ENCODE measurements at places on chromosomes 5 and 9.

- DNase-seq = no peak
Observed at GRCh38 chr5:134944630-134945029, 23.1 kb upstream of the CATSPER3 start.

DNA sequence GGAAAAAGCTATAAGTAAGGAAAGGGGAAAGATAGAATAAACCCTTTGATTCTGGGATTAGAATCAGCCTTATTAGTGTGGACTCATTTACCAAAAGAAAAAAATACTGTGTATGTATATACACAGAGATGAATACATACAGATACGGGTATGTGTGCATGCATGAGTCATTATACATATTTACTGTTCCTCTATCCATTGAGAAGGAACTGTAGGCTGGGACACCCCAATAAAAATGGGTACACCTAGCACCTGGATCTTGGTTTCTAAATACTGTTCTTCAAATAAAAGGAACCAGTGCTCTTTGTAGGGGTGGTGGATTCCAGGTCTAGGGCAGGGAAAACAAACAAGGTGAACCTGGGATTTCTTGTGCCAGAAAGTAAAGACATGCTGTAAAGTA is 48.3 kb downstream of the WHRN start:
- DNase-seq = no peak

DNA sequence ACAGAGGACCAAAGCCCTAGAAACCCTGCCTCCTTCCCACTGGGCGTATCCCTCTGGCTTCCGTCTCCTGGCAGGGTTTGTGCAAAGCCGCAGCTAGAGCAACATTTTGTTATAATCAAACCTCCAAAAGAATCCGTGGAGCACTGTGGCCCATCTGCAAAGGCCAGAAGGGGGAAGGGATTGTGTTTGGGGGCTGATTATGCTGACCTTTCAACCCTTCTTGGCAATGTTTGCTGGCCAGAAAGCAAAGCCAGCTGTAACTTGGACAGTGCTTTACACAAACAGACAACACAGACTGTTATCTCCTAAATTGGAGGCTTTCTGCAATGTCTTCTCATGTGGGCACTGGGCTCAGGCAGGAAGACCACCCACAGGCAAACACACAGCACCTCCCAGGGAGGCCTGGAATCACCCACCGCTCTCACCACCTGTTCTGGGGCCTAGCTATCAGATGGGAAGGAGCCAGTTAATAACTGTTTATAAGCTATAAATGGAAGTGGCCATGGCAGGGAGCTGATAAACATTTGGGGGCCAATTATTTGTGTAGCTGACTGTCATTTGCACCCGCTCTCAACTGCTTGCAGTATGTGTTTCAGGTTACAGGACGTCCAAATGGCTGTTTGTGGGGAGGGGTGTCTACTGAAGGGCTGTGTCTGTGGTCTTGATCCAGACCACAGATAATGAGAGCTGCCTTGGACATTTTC is 121.6 kb upstream of the ERCC6L2 start:
- peak; percentile 63 for DNase-seq

DNA sequence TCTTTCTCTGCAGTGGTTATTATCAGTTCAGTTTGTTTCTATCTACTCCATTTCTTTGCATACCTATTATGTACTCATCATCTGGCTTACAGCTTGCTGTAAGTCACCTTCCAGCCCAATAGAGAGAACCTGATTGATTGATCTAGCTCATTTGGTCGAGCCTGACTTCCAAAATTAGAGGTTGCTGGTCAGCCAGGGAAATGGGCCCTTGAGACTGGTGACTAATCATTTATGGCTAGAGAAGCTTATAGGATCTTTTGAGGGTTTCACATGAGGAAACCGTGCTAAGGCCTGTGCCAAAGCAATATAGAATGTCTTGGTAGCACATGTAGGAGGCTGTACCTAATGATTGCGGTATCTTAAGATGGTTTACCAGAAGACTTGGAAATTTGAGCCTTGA is 5.8 kb downstream of the SREK1 start:
- no peak for DNase-seq

GRCh38 chr5:106476630-106477029 is 1194.1 kb downstream of the EFNA5 start:
- DNase-seq = no peak

Data from DMS 273 treated with DMSO at 0.1 percent for 48 hours (cell line).